Mesothelial cell of epicardium (in vitro differentiated cells): ENCODE measurements at places on chromosomes 2 and 18.

DNA sequence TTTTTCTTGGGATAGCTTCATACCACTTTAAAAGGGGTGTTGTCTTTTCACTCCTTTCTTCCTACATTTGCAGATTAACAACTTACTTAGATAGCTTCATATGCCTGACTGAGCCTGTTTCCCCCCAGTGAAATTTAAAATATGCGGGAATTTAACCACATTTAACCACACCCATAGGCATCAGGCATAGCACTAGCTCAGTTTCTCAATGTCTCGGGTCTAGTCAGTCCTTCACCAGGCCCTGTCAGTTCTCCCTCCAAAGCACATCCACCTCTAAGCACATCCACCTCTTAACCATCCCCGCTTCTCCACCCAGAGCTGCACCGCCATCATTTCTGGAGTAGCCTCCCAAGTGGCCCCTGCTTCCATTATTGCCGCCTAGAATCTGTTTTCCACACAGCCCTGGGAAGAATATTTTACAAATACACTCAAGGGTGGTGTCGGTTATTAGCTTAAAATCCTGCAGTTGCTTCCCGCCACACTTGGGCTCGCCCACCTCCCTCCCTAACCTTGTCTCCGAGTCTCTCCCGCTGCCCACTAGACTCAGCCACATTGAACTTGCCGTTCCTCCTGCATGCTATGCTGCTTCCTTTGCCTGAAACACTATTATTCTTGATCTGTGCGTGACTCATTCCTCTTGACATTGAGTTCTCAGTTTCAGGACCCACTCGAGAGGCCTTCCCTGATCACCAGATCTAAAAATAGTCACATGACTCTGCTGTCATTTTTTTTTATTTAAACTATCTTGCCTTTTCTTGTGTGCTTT is 68.3 kb downstream of the SPTBN1 start:
- no peak for DNase-seq

- no peak for DNase-seq
These were observed 150.6 kb downstream of the TMX3 start for GRCh38 chr18:68564351-68564750.

GRCh38 chr2:73894877-73895276 is 2.1 kb downstream of the ACTG2 start:
- DNase-seq: no peak

DNA sequence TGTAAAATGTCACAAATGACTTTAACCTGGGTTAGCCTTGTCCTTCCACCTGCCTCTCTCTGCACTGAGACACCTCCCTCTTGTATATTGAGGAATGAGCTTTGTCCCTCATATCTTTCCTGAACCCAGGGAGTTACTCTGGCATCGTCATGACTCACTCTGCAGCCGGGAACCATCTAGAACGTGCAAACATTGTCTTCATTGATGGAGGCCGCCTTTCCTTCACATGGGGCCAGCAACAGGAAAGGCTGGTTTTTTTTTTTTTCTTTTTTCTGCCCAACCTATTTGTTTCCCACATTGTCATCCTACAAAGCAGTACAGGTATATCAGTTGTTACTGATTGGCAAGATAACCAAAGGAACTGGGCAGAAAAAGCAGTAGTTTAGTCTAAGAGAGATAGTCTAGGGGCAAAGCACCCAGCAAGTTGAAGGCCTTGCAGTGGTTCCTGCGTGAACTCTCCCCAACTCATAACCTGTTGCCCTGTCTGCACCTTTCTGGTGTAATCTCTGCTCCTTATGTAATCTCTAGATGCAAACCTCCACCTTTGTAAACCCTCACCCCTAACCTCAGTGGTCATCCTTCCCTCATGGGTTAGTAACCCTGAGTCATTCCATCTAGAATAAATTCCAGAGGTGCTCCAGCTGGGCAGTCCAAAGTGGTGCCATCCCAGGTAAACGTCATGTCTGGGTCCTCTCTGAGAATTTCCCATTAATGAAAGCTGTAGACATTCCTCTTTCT is 38.3 kb downstream of the SLC40A1 start:
- no peak for DNase-seq

DNA sequence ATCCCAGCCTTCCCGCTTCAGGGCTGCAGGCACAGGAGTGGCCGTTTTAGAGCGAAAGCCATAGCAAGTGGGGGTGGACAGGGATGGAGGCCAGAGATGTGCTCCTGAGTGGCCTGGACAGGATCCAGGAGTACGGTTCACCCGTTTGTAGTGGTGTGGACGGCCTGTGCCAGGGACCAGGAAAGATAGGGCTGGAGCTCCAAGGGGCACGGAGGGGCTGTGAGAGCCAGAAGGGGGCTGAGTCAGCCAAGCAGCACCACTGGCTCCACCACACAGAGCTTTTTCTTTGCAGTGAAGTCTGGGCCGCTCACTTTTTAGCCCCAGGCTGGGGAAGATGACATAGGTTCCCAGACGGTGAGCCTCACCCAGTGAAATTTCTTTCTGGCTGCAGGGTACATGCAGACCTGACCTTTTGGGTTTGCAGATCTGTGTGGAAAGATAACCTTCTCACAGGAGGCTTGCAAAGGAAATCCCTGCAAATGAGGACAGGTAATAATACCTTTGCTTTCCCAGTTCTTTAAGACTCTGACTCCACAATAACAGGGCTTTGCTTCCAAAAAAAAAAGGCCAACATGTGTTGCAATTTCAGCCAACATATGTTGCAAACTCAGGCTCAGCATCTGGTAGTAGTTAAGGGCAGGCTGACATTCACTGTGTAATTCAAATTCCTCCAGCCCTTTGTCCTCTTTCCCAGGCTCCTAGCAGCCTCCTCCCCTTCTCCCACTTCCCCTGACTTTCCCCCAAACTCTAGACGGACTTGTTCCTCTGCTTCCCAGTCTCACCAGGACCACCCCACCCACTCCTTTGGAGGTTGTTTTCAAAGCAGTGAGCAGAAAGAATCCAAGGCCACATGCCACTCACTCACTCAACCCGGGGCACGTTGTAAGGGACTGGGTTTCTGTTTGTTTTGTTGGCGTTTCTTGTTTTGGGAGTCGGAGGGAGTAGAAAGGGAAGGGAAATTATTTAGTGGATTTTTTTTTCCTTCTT is 20.3 kb upstream of the LAPTM4A start:
- DNase-seq: no peak

DNA sequence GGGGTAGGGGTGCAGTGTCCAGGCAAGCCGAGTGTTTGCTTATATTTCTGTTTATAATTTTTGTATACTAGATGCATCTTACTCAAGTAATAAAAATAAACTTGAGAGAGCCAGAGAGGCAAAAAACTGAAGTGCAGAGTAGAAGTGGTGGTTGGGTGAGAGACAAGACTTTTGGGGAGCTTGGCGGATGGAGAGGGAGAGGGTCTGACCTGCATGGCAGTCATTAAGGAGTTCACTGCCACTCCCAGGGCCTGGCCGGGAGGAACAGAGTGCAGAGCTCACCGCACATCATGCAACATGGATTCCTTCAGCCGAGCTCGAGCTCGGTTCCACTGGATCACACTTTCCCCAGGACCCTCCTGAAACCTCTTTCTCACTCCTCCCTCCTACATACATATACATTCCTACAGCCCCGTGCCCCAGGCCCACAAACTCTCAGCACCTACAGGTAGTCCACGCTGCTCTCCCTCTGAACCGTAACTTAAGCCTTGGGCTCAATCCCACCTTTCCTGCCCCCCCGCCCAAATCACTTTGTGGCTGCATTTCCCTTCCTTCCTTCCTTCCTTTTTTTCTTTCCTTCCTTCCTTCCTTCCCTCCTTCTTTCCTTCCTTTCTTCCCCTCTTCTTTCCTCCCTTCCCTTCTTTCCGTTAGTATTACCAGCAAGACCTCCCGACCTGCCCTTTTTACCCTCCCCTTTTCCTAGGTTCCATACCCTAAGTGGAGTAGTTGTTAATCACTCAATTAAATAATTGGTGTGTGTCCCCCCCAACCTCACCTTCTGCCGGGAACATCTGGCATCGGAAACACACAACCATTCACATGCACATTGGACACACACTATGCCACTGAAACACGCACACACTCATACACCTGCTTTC is 37.1 kb upstream of the ATP6V1B1 start:
- DNase-seq: no peak

GRCh38 chr18:49045585-49045984 is 94.8 kb upstream of the SMAD7 start:
- no peak for DNase-seq

GRCh38 chr18:78892721-78893120 is 86.9 kb upstream of the SALL3 start:
- no peak for DNase-seq

- DNase-seq: no peak
These were observed 146.6 kb downstream of the ZNF516 start for GRCh38 chr18:76348267-76349066.

DNA sequence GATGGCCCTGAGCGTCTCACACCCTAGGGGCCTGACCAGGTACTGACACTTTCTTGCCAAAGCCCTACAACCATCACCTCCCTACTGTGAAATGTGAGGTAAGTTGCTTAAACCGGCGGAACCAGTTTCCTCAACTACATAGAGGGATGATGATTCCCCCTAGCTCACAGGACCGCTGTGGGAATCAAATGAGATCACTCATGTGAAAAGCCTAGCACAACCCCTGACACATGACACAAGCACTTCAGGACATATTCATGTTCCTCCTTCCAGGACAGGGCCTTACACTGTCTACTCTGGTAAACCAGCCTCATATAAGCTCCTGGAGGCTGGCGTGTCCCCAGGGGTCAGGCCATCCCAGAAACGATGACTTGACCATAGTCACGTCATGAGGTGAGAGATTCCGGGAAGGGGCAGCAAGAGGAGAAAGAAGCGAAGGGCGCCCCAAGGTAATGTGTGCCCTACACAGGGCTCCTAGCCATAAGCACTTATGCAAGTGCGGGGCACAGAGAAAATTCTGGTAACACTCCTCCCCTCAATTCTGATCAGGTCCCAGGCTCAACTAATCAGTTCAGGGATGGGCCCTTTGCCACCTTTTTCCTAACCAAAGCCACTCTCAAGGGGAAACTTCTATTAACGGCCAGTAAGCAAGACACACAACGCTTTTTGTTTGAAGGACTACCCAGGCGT is 49.5 kb downstream of the C2orf42 start:
- DNase-seq: peak; percentile 67

DNA sequence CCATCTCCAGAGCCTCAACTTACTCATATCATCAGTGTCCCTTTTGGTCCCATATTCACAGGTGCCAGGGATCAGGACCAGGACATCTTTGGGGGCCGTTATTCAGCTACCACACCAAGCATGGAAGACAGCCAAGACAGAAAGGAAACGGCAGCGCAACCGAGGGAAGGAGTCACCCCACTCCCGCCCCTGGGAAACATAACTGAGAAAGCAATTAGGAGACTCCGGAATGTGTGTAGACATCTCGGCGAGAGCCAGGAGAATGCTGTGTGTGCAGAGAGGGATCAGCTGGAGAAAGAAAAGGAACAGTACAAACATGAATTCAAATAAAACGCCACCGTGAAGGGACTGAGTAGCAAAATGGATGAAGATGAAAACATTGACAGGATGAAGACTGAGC is 13.4 kb upstream of the BOK start:
- DNase-seq: no peak

DNA sequence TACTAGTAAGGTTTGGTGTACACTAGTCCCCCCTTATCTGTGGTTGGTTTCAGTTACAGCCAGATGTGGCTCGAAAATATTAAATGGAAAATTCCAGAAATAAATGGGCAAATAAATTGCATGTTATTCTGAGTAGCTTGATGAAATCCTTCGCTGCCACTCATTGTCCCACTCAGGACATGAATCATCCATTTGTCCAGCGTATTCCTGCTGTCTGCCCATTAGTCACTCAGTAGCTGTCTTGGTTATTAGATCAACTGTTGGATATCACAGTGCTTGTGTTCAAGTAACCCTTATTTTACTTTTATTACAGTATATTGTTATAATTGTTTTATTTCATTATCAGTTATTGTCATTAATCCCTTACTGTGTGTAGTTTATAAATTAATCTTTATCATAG is 21.7 kb downstream of the ZDBF2 start:
- no peak for DNase-seq

DNA sequence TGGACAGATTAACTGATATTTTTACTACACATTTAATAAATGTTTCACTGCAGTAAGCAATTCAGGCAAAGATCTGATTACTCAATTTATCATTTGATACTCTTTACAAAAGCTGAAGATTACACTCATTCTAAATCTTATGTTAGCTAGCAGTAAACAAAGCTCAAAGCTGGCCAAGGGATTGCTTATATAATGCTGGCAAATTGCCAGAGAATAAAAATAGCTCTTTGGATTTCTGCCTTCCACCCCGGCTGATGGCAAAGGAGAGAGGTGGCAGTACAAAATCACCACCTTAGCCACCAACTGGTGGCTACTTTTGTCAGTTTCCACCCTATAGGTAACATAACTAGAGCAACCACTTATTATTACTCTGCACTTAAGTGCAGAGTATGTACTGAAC is 320.5 kb downstream of the FSIP2 start:
- DNase-seq: no peak

GRCh38 chr2:220315098-220315823 is 687.8 kb downstream of the SLC4A3 start:
- DNase-seq: no peak

GRCh38 chr18:46387441-46388131 is 269.4 kb downstream of the LOXHD1 start:
- DNase-seq: no peak

DNA sequence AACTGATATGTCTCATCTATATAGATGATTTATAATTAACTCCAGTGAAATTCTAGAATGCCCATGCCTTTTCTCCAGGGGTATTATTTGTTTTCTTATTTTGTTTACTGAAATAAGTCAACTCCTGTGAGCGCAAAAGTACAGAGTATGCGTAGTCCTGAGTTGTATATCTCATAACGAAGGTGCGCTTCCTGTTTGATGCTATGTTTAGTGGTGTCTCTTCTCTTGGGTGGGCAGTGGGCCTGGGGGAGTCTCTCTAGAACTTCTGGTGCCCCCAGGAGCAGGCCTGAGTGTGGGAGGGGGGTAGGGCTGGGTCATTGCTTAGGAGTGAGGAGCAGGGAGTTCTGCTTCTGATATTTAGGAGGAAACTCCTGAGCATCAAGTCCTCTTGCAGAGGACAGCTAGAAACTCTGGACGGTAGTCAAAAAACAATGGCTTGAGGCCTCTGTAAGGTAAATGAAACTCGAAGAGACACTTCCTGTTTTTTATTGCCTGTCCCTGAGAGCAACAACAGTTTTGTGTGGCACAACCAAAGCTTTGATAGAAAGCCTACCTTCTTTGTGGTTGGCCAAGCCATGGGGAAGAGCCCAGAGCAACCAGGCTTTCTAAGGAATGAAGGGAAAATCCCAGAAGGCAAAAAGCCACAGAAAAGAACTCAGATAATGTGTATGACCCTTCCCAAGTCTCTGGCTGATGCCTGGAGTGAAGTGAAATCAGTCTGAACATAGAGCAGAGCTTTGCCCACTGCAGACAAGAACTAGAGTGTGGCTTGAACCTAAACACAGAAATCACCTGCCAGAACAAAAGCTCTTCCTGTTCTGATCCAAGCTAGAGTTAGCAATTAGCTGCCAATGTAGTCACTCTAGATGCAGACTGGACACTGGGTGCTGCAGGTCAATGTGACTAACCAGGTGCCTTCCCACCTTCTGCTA is 8.5 kb upstream of the SP140L start:
- no peak for DNase-seq

- no peak for DNase-seq
These were observed 63.0 kb upstream of the PGAP1 start for GRCh38 chr2:196989496-196989895.

- DNase-seq: no peak
These were observed 7.5 kb downstream of the TTC32 start for GRCh38 chr2:19894134-19894792.
